NCI-H2081 (cell line): ENCODE measurements at places on chromosomes 11 and 22.

GRCh38 chr11:63142459-63142858, 1.6 kb downstream of the SLC22A24 start:
- no peak for DNase-seq

- DNase-seq, result no peak
Measured at GRCh38 chr11:21480240-21480639, 712.6 kb upstream of the ANO5 start.

DNA sequence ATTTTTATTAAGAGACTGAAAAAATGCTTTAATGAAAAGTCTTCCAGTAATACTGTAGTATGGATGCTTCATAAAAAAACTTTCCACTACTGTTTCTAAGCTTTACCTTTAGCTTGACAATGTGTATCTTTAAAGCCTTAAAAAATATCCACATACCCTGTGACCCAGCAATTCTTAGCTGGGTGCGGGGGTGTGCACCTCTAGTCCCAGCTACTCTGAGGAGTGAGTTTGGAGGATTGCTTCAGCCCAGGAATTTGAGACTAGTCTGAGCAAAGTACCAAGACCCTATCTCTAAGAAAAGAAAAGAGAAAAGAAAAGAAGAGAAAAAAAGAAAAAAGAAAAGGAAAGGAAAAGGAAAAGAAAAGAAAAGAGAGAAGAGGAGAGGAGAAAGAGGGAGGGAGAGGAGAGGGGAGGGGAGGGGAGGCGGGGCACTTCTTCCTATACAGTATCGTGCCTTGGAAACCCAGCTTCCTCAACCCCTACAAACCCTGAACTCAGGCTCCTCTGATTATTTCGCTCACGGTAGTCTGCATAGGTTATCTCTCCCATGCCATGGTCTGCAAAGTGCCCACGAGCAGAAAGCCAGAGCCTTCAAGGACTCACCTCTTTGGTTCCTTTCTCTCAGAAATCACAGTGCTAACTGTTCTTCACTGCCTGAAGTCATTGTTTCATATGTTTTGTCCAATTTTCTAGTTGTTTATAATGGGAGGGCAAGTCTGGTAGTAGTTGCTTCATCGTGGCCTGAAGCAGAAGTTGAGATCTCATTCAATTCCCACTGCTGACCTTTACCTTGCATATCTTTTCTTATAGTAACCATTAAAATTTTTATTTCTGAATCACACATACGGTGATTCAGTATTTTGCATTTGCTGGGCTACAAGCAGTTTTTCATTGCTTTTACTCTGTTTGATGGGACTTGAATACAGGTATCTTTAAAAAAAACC, 82.2 kb downstream of the FAM83F start:
- DNase-seq, result no peak

GRCh38 chr11:97722721-97723120, 1298.0 kb upstream of the CNTN5 start:
- DNase-seq, result no peak

GRCh38 chr11:112310848-112311247, 50.2 kb upstream of the PLET1 start:
- DNase-seq, result no peak

GRCh38 chr11:83037877-83038276, 33.8 kb downstream of the RAB30 start:
- DNase-seq, result no peak

- DNase-seq, result peak; percentile 8
Measured at GRCh38 chr11:67504950-67505581, at the start of gene PITPNM1. PITPNM1 (minus strand) TSS chr11:67505363; CDS start chr11:67504180, 1,183 bp downstream.

DNA sequence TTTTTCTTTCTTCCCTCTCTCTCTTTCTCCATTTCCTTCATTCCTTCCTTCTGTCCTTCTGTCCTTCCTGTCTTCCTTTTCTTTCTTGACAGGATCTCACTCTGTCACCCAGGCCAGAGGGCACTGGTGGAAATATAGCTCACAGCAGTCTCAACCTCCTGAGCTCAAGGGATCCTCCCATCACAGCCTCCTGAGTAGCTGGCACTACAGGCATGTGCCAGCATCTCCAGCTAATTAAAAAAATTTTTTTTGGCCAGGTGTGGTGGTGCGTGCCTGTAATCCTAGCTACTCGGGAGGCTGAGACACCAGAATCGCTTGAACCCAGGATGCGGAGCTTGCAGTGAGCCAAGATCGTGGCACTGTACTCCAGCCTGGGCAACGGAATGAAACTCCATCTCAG, 4.8 kb upstream of the DUSP8 start:
- no peak for DNase-seq
